Muscle of leg (tissue), 16 donors: ENCODE measurements at places on chromosomes 12 and 14. TPM values are rescaled to one million over a fixed set of nuclear protein-coding genes. Genes with fewer than 3 reads are reported as not detected.

SCNN1A gene
- polyA plus RNA-seq: 0.76 TPM

GOLT1B gene
- 49.3 TPM for polyA plus RNA-seq

LUM gene
- polyA plus RNA-seq: 458 TPM

NGB gene
- polyA plus RNA-seq: not detected

KLRC3 gene
- polyA plus RNA-seq: 0.16 TPM

- peak; percentile 43 for DNase-seq
Measured at GRCh38 chr14:89669193-89669592, 252.2 kb upstream of the FOXN3 start.

DNA sequence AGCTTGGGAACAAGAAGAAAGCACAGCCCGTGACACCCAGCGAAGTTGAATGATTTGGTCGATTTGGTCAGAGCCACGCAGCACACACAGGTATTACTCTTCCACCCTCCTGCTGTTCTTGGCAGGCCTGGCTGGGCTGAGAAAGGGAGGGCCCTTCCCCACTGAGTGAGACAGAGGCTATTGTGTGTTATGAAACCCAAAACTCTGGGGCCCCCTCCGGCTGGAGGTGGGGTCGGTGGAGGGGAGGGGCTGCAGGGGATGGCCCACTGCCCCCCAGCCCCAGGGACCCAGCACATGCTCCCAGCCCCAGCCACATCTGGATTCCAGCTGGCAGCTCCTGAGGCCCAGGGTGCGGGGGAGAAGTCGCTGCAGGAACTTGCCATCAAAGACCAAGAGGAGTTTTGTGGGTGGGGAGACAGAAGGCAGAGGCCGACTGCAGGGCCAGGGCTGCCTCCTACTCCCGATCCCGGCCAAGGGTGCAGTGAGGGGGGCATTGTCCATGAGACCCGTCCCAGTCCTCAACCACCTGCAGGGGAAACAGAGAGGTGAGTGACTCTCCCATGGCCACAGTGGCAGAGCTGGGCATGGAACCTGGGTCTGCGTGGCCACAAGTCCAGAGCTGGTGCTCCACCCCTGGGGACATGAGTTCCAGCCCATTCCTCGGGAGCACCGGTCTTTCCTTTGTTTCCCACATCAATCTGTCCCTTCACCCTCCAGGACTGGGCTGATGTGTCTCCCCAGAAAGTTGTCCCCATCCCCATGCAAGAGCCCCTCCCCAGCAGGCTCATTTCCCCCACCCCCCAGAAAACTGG is 8.7 kb downstream of the TMEM119 start:
- peak; percentile 82 for DNase-seq
